ENCODE measurements at places on chromosomes 7 and 10. TPM values are rescaled to one million over a fixed set of nuclear protein-coding genes. Genes with fewer than 3 reads are reported as not detected.

- H3K4me3 ChIP-seq: peak within 1 kb of the TSS; percentile 63
- peaks cover 20% of the 10 kb centered on the region for H3K4me1 ChIP-seq
- H3K36me3 ChIP-seq: no peaks in the 10 kb centered on the region
- DNase-seq: peak; percentile 79
Observed at GRCh38 chr10:116742367-116743265, at the start of gene HSPA12A. Gene HSPA12A (minus strand): TSS chr10:116742566. CDS start chr10:116742469, 97 bp downstream.

- no peaks in the 10 kb centered on the region for H3K36me3 ChIP-seq
- H3K27ac ChIP-seq: no peak overlapping the region
- H3K27me3 ChIP-seq: no peaks in the 10 kb centered on the region
- no peak overlapping the region for H3K4me3 ChIP-seq
- peaks cover 10% of the 10 kb centered on the region for H3K4me1 ChIP-seq
- DNase-seq: no peak
Observed at GRCh38 chr10:50999163-50999562, 75.1 kb upstream of the PRKG1 start.

Gene NUDT5
- 43.3 TPM for total RNA-seq

- H3K27ac ChIP-seq: no peak overlapping the region
- H3K4me1 ChIP-seq: no peaks in the 10 kb centered on the region
- H3K4me3 ChIP-seq: no peak overlapping the region
- H3K27me3 ChIP-seq: peaks cover 3% of the 10 kb centered on the region
- H3K36me3 ChIP-seq: no peaks in the 10 kb centered on the region
Observed at GRCh38 chr7:22074897-22075296, 129.2 kb upstream of the CDCA7L start.

DNA sequence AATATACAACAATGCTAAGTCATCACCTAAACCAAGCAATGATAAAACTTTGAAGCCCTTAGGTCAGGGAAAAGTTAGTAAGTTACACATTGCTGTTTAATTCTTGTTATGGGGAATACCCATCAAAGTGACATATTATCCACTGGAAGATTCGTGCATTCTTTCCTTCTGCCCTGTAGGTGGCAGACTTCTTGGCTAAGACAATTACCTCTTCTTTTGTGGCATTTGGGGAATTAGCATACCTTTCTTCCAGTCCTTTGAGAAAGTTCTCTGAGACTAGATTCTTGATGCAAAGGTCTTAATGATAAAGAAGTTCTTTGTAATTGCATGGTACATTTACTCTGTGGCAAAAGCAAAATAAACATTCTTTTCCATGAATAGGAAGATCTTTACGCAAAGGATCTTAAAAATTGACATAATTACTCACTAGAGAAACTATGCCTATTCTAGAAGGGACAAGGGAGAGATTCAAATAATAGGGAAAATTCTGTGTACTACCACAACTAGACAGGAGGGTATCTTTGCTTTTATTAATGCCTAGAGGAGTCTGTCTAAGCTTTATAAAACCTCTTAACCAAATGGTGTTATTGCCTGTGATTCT, 395.9 kb downstream of the GRM8 start:
- no peak for DNase-seq
- no peaks in the 10 kb centered on the region for H3K36me3 ChIP-seq
- H3K27ac ChIP-seq: no peak overlapping the region
- no peak overlapping the region for H3K4me3 ChIP-seq

DNA sequence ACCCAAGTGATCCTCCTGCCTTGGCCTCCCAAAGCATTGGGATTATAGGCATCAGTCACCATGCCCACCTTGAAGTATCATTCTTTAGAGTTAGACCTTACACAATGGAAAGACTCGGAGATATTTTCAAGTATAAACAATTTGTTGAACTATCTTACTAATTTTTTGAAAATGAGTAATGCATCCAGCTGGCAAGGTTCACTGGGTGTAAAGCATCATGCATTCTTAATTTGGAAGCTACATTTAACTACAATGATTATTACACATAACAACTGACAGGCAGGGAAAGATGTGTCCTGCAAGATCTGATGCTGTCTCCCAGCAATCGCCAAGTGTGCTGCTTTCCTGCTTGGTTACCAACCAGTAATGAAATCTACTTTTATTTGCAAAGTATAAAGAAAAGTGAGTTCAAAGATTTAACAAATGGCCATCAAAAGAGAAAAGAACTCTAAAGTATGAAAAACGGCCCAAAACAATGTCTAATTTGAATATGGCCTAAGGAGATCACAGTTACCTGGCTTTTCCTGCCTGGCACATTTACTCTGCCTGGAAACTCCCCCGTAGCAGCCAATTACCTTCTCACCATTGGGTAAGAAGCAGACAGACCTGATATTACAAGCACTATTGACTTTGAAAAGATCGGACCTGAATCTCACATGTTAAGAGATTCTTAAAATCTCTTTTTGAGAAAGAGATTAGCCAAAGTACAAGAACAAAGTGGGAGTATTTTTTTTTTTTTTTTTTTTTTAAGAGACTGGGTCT, 59.3 kb upstream of the NMT2 start:
- H3K36me3 ChIP-seq: no peaks in the 10 kb centered on the region
- no peak overlapping the region for H3K4me3 ChIP-seq
- no peak overlapping the region for H3K27ac ChIP-seq
- no peak for DNase-seq

DNA sequence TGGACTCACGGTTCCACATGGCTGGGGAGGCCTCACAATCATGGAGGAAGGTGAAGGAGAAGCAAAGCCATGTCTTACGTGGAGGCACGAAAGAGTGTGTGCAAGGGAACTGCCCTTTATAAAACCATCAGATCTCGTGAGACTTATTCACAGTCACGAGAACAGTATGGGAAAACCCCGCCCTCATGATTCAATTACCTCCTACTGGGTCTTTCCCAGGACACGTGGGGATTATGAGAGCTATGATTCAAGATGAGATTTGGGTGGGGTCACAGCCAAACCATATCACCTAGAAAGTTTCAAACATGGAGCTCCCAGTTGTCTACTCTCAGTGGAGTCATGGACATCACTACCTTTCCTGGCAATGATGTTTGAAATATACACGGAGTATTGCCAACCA, 49.6 kb downstream of the CYCS start:
- H3K27me3 ChIP-seq: no peaks in the 10 kb centered on the region
- H3K36me3 ChIP-seq: no peaks in the 10 kb centered on the region
- DNase-seq: no peak
- no peaks in the 10 kb centered on the region for H3K4me1 ChIP-seq
- no peak overlapping the region for H3K4me3 ChIP-seq
